ENCODE measurements at places on chromosomes 16 and 17.

- DNase-seq, result no peak
Observed at GRCh38 chr16:88982286-88983084, 5.5 kb upstream of the CBFA2T3 start.

GRCh38 chr17:49996495-49997300 lies 1.7 kb upstream of the DLX3 start:
- DNase-seq, result peak; percentile 53

GRCh38 chr16:54503856-54504219 lies 217.3 kb upstream of the IRX3 start:
- no peak for DNase-seq

GRCh38 chr16:84138824-84139627 lies 6.0 kb downstream of the HSDL1 start:
- DNase-seq, result no peak

GRCh38 chr17:16488186-16488967 lies 3.6 kb downstream of the LRRC75A start:
- DNase-seq, result no peak

DNA sequence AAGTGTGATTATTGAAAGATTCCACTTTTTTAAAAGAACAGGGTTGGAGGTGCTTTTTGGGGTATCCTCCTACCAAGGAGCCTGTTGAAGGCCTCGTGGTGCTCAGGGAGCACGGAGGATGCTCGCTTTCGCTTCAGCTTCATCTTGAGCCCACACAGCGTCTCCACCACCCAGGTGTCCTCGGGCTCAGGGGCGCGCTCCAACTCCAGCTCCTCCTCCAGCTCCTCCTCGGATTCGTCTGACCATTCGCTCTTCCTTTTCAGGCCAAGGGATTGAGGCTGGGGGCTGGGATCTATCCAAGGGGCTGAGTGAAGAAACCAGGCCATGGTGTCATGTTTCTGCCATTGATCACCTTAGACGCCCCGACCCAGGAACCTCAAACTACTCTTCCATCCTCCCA lies 1.2 kb downstream of the SPDYE4 start:
- no peak for DNase-seq

GRCh38 chr16:69323415-69323814 lies 7.0 kb downstream of the PDF start:
- DNase-seq, result no peak

DNA sequence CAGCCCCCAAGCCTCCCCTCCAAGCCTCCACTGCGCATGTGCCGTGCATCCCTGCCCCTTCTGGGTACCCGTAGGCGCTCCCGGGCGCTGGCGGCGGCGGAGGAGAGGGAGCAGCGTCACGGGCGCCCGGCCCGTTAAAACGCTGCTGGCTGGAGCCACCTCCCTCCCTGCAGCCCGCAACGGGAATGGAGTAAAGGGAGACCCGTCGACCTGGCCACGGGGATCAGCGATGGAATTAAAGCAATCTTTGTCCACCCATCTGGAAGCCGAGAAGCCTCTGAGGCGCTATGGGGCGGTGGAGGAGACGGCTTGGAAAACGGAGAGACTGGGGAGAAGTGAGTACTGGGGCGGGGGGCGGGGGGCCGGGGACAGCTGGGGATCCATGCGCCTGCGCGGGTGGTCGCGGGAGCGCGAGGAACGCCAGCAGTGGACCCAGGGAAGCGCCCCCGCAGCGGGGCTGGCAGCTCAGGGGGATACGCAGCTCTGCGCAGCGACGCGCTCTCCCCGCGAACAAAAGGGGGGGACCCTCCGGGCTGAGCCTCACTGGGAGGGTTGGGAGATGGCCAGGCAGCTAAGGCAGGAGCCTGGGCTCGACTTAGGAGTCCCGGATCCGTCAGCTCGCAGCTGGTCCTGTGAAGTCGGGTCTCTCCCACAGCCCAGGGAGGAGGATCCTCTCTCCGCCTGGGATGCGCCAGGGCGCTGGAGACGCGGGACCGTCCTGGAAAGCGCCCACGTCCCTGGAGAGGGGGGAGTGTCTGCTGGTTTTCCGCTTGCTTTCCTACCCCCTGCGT lies at the start of gene BMERB1:
Gene BMERB1, plus strand, starts transcription at position 164 of the 791 bp plus-strand sequence. Its CDS starts 66 bp downstream, at position 230.
- DNase-seq, result peak; percentile 43

- no peak for DNase-seq
Observed at GRCh38 chr17:13545941-13546340, 55.8 kb downstream of the HS3ST3A1 start.

- DNase-seq, result no peak
Observed at GRCh38 chr16:54509456-54509855, 222.9 kb upstream of the IRX3 start.

DNA sequence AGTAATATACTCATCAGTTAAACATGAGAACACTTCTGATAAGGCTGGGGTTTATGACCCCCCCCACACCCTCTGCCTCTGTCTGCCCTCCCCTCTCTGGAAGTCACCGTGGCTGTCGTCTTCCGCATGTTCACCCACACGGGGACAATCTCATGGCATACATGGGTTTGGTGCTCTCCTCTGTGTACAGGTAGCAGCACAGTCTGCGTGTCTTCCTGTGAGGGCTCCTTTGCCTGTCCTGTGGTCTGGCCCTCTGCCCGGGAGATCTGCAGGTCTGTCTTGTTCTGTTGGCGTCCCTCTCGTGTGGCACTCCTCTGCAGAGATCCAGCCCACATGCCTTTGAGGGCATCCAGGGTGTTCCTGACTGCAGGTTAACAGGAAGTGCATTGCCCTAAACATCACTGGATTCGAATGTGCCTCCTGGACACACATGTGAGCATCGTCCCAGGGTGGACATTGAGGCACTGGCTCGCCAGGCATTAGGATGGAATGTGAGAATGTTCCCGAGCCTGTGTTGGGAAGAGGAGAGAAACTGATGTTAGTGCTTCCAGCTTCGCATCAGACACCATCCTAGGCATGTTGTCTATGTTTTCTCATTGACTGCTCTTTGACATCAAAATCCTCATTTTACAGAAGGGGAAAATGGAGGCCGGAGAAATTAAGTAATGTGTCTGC lies 54.5 kb downstream of the NKD1 start:
- DNase-seq, result no peak

- DNase-seq, result no peak
Observed at GRCh38 chr17:21242026-21242697, 11.0 kb downstream of the NATD1 start.

DNA sequence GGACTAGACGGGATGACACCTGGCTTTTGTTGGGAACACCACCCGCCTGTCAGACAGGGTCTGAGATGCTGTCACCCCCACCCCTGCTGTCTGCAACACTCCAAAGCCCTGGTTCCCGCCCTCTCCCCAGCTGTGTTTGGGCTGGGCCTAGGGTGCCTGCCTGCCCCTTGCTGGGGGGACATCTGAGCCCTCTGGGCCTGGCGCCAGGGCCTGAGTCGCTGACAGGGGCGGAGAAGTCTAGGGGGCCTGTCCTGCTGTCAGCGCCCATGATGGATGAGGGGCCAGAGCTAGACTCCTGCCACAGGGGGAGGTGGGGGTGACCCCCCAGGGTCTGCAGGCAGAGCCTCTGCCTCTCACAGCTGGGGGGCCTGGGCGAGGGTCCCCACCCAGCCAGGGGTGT lies 7.6 kb upstream of the PKMYT1 start:
- no peak for DNase-seq

- DNase-seq, result no peak
Observed at GRCh38 chr16:85965125-85965524, 66.2 kb downstream of the IRF8 start.

DNA sequence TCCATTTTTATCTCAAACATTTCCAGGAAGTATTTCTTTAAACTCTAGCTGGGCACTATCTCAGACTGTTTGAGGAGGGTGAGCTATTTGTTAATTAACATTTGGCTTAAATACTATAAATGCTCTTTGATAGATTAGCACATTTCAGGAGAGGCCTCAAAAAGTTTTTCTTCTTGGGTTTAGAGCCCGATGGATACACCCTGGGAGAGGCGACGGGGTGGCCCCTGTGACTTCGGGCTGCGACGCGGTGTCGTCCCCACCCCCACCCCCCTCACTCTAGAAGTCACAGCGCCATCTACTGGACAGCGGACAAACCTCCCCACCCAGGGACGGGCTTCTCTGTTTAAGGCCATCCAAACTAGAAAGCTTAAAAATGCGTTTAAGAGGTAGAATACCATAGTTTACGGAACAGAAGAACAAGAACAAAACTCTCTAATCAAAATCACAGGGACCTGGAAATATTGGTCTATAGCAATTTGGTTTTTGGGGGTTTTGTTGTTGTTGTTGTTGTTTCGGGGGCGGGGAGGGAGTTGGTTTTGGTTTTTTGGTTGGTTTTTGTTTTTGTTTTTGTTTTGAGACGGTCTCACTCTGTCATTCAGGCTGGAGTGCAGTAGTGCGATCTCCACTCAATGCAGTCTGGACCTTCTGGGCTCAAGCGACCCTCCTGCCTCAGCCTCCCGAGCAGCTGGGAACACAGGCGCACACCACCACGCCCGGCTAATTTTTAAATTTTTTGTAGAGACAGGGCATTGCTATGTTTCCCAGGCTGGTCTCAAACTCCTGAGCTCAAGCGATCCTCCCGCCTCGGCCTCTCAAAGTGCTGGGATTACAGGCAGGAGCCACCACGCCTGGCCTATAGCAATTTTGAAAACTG lies 254.4 kb downstream of the C16orf95 start:
- peak; percentile 46 for DNase-seq

DNA sequence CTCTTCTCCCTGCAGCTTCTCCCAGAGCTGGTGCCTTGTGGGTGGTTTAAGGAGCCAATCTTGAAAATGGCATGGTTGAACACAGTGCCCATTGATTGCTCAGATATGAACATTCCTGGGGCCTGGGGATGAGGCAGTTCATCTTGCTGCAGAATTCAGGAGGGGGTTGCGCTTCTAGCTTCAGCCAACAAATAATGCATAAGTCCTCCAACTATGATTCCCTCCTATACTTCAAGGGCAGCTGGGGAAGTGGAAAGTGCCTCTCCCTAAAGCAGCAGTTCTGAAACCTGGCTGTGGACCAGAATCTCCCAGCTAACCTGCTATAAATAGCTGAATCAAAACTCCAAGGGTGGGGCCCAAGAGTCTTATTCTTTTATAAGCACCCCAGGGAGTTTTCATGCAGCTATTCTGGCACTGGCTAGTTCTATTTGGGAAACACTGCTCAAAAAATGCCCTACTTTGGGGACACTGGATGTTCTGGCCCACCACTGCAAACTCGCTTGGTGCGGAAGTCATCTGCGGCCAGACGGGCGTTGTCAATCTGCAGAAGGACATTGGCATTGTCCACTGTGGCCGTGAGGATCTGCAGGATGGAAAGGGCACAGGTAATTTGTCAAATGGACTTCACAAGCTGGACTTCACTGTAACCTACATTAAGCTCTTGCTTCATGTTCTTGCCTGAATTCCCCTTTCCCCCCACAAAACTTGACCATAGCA lies 130.3 kb downstream of the CCDC144A start:
- DNase-seq, result no peak

DNA sequence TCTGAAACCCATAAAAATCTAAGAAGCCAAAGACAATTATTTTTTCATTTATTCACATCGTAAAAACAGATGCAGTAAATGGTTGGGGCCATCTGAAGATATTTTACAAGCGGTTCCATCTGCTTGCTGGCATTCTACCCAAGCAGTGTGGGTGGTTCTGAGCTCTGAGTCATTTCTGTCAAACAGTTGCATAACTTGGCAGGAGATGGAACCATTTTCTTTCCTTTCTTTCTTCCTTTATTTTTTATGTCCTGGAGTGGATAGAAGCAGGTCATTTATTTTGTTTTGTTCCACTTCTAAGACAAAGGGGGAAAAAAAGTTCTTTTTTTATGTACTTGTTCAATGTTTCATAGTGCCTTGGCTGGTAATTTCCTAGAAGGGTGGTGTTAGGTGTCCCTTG lies 1151.9 kb upstream of the GOT2 start:
- no peak for DNase-seq

- peak; percentile 45 for DNase-seq
Observed at GRCh38 chr16:78235168-78235800, 135.8 kb downstream of the WWOX start.
